Omental fat pad (tissue), 4 donors: ENCODE measurements at places on chromosomes 11 and 22. TPM values are rescaled to one million over a fixed set of nuclear protein-coding genes. Genes with fewer than 3 reads are reported as not detected.

- DNase-seq: no peak
Observed at GRCh38 chr11:128867277-128867676, at the start of gene KCNJ1. KCNJ1 (minus strand) TSS chr11:128867296; CDS start chr11:128840243, 27,053 bp downstream.

DNA sequence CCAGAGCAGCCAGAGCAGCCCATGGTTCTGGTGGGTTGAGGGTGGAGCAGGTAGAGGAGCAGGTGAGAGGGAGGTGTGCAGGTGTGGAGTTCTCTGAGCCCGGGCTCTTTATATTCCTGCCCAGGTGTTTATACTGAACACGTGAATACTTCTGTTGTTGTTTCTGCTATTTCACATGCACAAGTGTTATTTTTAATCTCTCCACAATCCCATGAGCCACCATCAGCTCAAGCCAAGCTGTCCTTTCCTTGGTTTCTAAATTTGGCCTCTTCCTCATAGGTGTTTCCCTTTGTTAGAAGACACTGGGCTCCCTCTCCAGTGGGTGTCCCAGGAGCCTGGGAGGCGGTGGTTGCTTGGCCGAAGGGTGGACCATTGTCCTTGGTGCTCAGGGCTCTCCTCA, at the start of gene KRTAP5-3:
KRTAP5-3 (minus strand) TSS at position 101 of the 400 bp plus-strand sequence; CDS start at position 23, 78 bp downstream.
- no peak for DNase-seq

GRCh38 chr11:112769170-112769569, 192.1 kb upstream of the NCAM1 start:
- DNase-seq: no peak

HEPHL1 gene
- total RNA-seq: not detected

DNA sequence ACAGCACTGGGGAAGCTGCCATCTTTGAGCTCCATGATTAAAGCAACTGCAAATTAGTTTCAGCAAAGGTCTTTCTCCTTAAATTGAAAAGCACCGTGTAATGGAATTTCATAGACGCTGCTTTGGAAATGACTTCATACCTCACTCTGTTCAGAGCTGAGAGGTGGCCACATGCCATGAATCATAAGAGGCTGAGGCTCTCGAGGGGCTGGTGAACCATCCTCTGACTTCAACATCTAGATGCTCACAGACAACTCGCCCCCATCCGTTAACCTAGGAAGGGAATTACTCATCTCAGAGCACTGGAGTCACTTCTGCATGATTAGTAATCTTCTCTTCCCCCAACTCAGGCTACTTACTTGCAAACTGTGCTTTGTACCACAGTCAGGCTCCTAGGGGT, 122.3 kb downstream of the RCN1 start:
- no peak for DNase-seq

KRTAP5-9 gene
- not detected for total RNA-seq
